ENCODE measurements at places on chromosomes 16 and 17.

GRCh38 chr16:74230126-74230525 is 66.5 kb upstream of the PSMD7 start:
- no peak for DNase-seq

GRCh38 chr17:75244133-75244866 is 17.1 kb downstream of the GGA3 start:
- no peak for DNase-seq

GRCh38 chr17:57284583-57284982 is 28.3 kb downstream of the MSI2 start:
- DNase-seq: no peak

DNA sequence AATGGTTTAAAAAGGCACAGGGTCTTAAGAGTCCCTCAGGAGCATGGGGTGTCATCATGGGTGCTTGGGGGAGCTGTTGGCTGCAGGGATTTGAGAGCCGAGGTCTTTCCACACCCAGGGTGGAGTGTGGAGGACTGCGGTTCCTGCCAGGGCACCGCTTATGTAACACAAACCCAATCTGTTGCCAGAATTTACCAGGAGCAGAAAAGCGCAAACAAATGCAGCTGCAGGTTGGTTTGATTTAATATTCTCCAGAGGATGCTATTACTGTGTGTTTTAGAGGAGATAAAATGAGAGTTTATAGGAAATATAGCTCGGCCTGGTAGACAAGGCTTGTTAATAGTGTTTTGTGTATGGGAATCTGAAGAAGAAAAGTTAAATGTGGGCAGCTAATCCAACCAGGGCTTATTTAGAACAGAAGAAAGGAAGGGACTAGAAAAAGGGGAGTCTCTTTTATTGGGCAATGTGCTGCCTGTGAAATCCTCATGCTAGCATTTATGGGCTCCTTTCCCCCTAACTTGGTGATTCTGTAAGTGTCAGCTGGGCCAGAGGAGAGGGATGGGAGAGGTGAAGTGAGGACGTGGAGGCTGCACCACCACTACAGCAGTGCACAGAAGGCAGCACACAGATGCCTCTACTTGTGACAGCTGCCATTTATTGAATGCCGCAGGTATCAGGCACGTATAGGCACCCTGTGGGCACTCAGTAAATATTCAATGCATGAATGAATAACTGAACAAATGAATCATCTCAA is 174.7 kb downstream of the KATNIP start:
- no peak for DNase-seq

DNA sequence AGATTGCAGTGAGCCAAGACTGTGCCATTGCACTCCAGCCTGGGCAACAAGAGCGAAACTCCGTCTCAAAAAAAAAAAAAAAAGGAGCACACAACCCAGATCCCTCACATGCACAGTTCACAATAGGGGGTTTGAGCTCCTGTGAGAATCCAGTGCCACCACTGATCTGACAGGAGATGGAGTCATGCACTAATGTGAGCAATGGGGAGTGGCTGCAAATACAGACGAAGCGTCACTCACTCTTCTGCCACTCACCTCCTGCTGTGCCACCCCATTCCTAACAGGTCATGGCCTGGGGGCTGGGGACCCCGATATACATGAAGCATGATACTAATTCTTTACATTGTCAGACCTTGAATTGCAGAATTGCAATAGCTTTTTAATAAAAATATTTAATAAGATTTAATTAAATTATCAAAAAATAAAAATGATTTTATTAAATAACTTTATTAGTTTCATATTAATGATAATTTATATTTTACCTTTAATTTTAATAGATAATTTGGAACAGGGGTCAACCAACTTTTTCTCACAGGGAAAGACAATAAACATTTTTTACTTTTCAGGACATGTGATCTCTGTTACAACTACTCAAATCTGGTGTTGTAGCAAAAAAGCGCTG is 171.4 kb downstream of the COPRS start:
- no peak for DNase-seq

- no peak for DNase-seq
Observed at GRCh38 chr16:83968306-83968851, 335 bp downstream of the NECAB2 start.

GRCh38 chr16:23354246-23354645 is 52.1 kb downstream of the SCNN1B start:
- no peak for DNase-seq

DNA sequence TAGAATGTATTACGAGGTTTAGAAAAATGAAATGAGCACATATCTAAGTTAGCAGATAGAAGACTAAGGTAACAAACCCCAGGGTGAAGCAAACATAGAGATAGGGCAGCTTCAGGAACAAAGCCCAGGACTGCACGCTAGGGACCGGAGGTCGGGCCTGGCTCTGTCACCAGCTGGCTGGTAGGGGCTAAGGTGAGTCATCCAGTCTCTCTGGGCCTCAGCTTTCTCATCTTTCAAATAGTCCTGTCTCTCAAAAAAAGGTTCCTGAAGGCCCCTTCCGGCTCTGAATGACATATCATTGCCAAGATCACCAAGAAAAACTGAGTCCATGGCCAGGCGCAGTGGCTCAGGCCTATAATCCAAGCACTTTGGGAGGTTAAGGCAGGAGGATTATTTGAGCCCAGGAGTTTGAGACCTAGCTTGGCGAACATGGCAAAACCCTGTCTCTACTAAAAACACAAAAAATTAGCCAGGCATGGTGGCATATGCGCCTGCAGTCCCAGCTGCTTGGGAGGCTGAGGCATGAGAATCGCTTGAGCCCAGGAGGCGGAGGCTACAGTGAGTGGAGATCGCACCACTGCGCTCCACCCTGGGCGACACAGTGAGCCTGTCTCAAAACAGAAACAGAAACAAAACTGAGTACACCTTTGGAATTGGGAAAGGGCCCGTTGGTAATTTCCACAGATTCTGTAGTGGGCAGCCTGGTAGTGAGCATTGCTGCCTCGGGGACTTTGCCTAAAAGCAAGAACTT is 26.0 kb downstream of the PKD1L3 start:
- no peak for DNase-seq

DNA sequence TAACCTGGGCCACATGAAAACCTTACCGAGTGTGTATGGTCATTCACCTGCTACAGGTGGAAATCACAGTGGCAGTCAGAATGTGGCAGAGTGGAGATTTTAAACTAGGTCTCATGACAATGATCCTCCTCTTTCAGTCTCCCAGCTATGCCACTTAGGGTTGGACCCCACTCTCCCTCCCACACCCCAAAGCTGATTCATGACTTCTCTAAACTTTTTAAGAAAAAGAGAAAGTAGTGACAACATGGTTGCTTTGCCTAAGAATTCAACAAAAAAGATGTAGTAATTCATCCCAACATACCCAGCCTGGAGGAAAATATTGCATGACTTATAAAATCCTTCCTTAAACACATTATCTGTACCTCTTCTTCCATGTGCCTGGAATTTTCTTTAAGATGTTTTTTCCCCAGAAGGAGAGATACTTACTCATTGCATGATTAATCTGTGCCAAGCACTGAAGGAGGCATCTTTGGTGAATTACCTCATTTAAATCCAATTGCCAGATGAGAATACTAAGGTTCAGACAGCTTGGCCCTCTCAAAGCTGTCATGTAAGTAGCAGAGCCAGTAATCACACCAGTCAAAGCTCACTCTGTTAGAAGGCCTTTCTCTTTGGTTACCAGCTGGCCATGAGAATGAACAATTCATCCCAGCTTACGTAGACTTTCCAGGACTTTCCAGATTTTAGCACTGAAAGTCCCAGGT is 119.9 kb downstream of the COPRS start:
- no peak for DNase-seq

DNA sequence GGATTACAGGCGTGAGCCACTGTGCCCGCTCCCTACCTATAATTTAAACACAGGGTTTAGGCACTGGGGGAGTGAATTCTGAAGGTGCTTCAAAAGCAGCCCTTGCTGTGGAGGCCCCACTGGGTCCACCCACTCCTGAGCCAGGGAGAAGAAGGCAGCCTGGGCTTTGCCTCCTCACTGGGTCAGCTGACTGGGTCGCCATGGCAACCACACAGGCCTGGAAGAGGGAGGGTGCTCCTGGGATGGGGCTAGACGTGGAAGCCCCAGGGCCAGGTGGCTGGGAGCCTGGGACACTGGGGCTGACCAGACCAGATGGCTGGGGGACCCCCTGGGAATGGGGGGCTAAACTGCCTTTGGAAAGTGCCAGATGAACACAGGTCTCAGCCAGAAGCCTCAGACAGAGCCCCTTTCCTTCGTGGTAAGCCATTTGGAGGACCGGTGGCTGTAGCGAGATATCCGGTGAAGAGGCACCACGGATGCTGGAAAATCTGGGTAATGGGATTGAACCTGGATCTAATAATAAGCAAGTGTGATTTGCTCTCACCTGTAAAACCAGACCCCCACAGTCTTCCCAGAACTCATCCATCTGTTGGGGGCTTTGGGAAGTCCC is 32.9 kb downstream of the TRARG1 start:
- no peak for DNase-seq

- peak; percentile 47 for DNase-seq
Observed at GRCh38 chr16:89325861-89326471, 108.5 kb downstream of the ZNF778 start.

GRCh38 chr17:11644265-11645212 is 46.3 kb downstream of the DNAH9 start:
- peak; percentile 3 for DNase-seq

DNA sequence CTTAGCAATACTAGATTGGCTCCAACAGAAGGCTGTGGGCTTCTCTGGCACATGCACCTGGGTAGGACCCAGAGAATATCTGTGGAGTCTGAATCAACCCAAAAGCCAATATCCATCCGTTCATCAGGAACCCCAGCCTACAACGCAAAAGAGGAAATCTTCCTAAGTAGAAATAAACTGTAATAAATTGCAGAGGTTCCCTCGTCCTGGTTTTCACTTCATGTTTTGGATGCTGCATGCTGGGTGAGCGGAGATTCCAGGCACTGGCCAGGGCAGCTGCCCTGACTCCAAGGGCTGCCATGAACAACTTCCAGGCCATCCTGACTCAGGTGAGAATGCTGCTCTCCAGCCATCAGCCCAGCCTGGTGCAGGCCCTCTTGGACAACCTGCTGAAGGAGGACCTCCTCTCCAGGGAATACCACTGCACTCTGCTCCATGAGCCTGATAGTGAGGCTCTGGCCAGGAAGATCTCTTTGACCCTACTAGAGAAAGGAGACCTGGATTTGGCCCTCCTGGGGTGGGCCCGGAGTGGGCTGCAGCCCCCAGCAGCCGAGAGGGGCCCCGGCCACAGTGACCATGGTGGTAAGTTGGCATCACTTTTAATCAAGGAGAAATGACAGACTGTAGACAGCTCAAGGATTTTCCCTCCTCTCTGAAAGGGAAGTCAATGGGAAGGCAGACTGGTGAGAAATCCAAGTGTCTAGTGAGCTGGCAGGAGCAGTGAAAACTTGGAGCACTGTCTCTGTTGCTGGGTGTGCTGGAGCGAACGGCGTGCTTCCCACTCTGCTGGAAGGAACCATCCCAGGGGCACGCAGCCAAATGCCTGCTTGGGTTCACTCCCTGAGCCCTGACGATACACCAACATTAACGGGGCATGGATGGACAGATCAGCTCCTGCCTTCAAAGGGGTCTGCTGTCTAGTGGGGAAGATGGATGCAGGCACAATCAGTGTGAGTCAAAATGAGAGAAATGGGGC is 10.7 kb upstream of the CIITA start:
- no peak for DNase-seq

DNA sequence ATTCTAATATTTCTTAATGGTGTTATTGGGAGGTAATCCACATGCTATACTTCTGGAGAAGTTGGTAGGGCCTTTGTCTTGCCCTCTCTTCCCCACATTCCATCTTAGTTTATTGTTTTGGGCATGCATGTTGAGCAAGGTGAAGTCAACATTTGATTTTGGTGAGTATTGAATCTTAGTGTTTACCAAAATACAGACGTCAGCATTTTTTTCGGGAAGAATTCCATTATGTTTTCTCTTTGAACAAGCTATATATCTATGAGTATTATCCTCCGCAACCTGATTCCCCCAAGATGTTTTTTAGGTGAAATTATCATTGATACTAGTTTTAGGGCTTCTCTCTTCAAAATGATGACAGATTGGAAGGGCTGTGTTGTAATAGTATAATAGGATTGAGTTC is 47.4 kb upstream of the SHISA9 start:
- DNase-seq: no peak

DNA sequence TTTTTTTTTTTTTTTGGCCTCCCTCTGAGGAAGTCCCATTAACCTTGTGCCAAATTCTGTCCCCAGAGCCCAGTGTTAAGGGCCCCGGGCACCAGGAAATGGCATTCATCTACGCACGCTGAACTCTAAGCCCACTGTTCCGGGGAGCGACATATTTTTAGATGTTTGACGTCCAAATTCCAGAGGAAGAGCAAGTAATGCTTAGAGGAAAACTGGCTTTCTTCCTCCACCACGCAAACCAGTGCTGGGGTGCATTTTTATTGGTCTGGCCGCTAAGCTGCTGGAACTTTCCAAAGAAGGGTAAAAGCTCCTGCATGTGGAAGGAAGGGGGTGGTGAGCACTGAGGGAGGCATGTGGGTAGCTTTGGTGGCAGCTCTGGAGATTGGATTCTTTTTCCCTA is 8.3 kb downstream of the WFDC1 start:
- no peak for DNase-seq

DNA sequence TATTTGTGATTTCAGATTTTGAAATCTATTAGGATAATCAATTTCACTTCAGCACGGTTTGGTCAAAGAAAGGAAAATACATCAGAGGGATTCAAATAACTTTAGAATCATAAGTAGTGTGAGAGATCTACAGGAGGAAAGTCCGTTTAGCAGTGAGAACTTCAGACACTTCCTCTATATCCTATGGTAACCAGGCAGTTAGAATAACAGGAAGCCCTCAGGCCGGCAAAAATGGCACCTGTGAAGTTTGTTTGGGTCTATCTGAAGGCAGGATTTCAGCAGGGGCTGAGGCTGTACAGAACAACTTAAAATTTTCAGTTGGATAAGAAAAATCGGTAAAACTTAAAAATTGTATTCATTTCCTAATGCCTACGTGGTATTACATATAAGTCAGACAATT is 24.9 kb downstream of the KCNJ16 start:
- DNase-seq: no peak

DNA sequence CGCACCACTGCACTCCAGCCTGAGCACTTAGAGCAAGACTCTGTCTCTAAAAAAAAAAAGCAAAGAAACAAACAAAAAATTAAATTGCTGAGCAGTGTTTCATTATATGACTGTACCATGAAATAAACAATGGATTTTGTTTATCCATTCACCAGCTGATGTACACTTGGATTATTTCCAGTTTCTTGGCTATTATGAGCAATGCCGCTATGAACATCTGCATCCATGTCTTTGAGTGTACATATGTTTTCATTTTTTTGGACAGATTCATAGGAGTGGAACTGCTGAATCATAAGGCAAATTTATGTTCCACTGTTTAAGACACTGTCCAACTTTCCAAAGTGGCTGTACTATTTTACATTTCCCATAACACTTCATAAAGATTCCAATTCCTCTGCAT is 8.0 kb downstream of the RNF157 start:
- no peak for DNase-seq

GRCh38 chr16:21526923-21527807 is 72.2 kb upstream of the METTL9 start:
- no peak for DNase-seq

- DNase-seq: no peak
Observed at GRCh38 chr16:68328860-68329390, 18.1 kb downstream of the PRMT7 start.
